ENCODE measurements at places on chromosomes 4 and X.

- no peak for DNase-seq
Measured at GRCh38 chrX:20056704-20057103, 60.0 kb downstream of the MAP7D2 start.

DNA sequence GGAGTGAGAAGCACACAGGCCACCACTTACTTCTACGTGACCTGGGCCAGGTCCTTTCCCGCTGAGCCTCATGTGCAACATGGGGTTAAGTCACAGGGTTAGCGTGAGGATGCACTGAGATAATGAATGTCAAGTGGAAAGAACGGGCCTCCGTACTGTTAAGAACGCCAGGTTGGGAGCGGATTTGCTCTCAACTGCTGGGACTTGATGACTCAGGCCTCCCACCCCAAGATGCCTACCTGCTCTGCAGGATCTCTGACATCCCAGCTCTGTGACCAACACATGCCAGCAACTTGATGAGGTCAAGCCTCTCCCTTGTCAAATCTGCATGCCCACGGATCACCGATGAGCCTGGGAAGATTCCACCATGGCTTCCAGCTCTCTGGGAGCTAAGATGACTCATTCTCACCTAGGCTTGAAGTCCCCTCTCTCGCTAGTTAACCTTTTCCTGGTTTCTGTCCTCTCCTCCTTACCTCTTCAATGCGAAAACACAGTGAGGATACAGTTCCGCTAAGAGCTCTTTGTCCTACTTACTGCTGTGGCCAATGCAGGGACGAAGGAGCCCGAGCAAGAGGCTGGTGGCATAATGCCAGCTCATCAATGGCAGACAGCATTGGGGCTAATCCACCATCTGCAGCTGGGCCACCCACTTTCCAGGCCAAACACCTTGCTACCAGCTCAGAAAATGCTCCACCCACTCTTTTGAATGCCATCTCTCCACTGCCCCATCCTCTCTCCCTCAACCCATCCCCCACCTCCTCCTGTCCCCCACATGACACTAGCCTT is 67.6 kb downstream of the PJA1 start:
- no peak for DNase-seq

GRCh38 chr4:86972997-86973396 is 38.2 kb downstream of the AFF1 start:
- DNase-seq = no peak

- no peak for DNase-seq
Measured at GRCh38 chrX:41518127-41518840, 71.1 kb downstream of the NYX start.

DNA sequence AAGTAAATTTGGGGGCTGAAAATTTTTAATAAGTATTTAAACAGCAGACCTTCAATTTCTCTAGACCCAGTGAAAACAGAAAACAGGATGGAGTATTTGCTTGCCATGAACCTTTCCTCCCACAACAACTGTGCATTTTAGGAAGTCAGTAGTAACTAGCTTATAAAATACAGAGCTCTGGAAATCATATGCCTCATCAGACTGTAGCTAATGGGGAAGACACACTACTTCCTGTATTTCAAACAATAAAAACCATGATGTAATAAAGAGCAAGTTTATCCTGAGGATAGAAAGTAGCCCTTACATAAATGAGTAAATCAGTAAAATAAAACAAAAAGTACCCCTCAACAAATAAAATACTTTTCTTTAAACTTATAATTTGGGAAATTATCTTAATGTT is 280.1 kb upstream of the ZFP42 start:
- no peak for DNase-seq

DNA sequence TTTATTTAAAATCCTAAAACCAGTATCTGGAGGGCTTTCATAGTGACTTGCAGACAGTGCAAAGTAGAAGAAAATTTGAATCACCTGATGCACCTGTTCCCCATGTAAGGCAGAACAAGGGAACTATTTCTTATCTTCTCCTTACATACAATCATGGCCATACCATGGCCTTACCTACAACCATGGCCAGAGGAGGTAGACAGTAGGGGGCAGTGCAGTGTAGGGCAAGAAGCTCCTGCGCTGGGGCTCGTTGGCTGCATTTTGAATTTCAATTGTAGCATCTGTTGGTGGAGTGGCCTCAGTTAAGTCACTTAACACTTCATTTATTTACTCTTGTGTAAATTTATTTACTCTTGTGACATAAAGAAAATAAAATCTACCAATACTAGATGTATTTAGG is 33.0 kb downstream of the GALNTL6 start:
- DNase-seq = peak; percentile 19

DNA sequence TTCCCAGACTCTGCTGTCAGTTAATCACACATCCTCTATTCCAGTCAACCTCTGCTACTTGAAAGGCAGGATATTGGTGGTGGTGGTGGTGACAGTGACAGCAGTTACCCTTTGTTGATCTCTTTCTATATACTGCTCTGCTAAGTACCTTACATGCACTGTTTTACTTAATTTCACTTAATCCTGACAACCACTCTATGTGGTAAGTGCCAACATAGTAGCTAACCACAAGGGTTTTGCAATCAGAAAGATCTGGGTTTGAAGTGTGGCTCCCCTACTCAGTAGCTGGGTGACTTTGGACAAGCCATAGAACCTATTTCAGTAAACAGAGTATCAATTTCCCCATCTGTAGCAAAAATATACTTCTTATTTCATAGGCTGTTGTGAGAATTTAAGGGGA is 24.2 kb upstream of the F9 start:
- DNase-seq = no peak

- DNase-seq = no peak
Measured at GRCh38 chrX:96170626-96171025, 514.0 kb upstream of the DIAPH2 start.

- no peak for DNase-seq
Measured at GRCh38 chrX:130097507-130098209, 12.6 kb downstream of the ELF4 start.

- DNase-seq = no peak
Measured at GRCh38 chr4:10623862-10624261, 60.7 kb downstream of the CLNK start.

- no peak for DNase-seq
Measured at GRCh38 chr4:101199507-101200285, 147.6 kb downstream of the PPP3CA start.

DNA sequence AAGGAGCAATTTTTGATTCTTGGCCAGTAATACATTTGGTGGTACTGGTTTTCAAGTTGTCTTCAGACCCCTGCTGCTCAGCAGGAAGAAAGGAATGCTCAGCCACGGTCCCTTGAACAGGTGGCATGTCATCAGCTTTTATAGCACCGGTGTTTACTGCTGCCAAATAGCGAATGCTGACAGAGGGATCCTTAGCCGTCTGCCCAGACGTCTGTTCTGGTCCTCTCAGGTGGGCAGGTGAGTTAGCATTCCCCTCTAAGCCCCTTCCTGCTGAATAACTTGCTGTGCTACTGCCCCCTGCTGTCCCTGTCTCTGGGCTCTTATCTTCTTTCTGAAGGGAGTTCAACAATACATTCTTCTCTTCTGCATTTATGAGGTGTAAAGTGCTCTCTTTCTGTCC is 28.4 kb downstream of the BOD1L1 start:
- no peak for DNase-seq

DNA sequence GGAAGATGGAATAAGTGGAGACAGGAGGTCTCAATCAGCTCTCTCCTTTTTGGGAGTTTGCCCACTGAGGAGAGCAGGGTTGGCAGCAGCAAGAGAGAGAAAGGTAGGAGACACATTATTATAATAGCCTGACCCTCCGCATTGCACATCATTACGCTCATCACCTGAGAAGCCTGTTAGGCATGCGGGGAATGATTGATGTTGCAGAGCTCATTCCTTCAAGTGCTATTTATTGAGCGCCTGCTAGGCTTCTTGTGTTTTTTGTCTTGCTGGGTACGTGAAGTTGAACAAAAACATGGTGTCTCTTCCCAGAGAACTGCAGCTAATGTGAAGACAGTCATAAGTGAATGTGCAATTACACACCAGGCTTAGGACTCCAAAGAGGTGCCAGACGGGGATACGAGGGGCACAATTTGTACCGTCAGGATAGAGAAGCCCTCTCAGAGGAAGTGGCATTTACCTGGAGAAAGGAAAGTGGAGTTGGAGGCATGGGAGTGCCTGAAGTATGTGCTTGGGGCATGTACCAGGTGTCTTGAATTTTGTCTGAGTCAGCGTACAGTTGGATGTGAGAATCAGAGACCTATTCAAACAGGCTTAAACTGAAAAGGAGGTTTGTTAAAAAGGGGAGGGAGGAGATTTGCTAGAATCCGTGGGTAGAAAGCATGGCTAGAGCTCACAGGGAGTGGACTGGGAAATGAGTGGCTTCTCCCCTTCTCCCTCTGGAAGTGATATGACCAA is 90.2 kb upstream of the SOD3 start:
- DNase-seq = no peak

DNA sequence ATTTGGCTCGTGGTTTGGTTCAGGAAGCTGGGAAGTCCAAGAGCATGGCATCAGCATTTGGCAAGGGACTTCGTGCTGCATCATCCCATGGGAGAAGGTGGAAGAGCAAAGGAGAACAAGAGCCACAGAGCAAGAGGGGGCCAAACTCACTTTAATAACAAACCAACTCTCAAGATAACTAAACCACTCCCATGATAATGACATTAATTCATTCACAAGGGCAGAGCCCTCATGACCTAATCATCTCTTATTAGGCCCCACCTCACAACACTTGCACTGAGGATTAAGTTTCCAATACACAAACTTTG is 113.4 kb upstream of the ATXN3L start:
- no peak for DNase-seq

DNA sequence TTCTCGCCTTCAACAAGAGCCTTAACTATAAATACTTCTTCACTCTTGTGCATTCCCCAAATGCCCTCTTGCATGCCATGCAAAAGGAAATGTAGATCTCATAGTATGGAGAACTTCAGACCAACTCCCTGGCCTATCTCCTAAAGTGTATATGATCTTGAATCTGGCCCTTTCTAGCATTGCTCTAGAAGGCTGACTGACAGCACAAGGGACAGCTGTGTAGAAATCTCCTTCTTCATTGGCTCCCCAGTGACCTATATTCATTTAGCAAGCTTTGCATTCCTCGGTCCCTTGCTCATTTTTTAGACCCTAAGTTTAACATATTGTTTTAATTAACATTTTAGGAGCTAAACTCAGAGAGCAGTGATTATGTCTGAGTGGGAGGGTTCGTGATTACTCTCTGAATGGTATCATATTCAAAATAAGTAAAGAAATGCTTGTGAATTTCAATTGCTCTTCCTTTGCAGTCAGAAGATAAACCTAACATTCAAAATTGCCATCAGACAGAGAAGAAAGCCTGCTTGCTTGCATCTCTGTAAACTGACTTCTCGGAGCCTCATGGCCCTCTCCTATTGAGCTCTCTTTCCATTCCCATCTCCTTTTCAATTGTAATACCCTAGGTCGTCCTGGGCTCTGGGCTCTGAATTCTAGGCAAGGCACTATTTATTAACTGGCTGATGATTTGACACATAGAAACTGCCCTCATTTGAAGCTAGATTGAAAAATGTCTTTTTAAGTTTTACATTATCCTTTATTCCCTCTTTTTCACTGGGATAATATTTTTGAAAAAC is 120.3 kb upstream of the PRKG2 start:
- DNase-seq = no peak

GRCh38 chrX:100704581-100705203 is 27.2 kb downstream of the SYTL4 start:
- no peak for DNase-seq

DNA sequence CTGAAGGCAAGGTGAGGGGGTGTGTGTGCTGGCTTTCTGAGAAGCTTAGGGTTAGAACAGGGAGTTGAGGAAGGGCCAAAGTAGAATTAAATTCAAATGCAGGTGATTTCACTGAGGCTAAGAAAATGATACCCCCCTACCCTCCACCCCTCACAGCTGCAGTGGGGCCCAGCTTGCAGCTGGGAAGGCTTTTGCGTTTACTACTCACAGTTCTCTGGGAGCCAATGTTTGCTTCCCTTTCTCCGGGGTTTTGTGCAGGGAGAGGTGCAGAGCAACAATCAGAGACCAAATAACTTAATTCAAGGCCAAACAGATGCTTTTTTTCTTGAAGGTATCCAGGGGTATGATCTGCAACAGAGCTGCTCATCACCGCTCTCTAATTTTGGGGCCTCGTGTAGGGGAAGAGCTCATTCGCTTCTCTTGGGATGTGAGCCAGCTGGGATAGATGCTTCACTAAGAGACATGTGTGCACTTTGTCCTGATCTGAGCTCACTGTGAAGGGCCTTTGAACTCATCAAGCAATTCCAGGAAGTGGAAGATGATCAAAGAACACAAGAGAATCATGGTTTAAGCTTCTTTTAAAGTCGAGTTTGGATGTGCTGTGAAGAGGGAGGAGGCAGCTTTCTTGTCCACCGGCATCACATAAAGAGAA is 122.7 kb upstream of the C1GALT1C1 start:
- DNase-seq = no peak

GRCh38 chr4:26509681-26510333 is 19.5 kb upstream of the CCKAR start:
- DNase-seq = no peak

DNA sequence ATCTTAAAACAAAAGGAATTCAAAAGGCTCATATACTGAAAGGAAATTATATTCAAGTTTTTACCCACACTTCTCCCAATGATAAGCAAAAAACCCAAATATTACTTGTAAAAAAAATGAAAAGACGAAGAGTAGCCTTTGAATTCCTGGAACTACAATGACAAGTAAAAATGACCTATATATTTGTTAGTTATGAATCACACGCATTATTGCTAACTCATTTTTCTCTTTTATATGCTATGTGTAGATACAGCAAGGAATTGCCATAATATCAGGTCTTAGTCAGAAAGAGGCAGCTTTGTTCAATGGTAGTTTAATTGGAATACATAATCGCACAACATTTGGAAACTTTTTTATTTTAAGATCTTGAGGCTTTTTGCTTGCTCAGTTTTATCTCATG is 22.7 kb upstream of the ASB5 start:
- no peak for DNase-seq

DNA sequence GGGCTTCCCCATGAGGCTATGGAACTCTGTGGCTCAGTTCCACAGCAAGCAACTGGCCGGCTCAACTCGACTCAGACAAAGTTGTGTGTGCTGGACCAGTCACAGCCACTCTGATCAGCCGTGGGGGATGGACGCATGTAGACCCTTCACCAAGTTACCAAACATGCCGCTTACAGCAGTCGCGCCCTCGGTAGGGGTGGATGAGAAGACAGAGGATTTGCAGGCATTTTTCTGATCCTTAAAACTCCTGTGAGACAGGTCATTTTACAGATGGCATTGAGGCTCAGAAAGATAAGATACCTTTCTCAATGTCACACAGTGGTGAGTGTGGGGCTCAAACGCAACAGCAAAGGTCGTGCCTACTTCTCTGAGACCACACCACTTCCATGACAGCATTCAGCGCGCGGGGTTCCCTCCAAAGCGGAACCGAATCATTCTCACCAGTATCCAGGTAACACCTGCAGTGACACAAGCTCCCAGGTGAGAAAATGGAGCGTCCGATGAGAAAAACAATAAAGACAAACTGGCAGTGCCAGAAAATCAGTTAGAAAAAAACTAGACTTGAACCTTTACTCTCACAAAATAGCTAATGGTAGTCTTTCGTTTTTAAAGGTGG is 83.6 kb downstream of the RELL1 start:
- DNase-seq = no peak

GRCh38 chrX:95325185-95325584 is 1359.5 kb upstream of the DIAPH2 start:
- no peak for DNase-seq
